ENCODE measurements at places on chromosomes 12 and 14.

DNA sequence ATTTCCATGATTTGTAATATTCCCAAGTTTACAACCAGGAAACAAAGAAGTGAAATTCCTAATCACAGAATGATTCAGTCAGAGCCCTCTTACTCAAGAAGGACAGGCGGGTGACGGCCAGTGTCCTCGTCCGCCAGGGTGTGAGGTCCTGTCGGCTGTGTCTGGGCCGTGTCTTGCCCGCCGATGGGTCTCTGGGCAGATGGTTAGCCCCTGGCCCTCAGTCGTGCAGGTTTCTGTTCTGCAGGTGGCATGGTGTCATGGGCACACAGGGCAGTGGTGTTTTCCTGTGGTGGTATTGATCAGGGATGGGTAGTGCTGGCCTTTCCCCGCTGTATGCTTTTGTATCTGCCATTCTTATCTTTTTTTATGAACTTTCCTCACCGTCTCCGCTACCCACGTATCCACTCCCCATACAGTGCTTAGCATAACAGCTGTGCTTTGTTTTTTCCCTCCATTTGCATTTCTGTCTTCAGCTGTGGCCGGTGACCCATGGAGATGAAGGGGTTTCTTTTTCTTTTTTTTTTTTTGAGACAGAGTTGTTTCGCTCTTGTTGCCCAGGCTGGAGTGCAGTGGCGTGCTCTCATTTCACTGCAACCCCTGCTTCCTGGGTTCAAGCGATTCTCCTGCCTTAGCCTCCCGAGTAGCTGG, 100.7 kb downstream of the TSPAN9 start:
- no peak for DNase-seq

DNA sequence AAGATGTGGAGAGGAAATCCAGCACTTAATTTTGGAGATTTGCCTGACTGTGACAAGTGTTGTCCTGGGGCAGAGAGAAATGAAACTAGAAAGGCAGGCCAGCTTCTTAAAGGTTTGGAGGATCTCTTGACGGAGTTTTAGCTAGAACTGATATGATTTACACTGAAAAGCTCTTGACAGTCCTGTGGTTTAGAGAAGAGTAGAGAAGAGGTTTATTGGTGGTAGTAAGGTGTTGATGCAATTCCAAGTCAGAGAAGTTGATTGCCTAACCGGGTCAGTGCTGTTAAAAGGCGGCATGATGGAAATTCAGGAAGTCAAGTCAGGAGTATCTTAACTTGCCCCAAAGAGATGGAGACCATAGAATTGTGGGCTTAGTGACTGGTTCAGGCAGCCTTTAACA, 89.0 kb upstream of the TRAF3 start:
- no peak for DNase-seq

DNA sequence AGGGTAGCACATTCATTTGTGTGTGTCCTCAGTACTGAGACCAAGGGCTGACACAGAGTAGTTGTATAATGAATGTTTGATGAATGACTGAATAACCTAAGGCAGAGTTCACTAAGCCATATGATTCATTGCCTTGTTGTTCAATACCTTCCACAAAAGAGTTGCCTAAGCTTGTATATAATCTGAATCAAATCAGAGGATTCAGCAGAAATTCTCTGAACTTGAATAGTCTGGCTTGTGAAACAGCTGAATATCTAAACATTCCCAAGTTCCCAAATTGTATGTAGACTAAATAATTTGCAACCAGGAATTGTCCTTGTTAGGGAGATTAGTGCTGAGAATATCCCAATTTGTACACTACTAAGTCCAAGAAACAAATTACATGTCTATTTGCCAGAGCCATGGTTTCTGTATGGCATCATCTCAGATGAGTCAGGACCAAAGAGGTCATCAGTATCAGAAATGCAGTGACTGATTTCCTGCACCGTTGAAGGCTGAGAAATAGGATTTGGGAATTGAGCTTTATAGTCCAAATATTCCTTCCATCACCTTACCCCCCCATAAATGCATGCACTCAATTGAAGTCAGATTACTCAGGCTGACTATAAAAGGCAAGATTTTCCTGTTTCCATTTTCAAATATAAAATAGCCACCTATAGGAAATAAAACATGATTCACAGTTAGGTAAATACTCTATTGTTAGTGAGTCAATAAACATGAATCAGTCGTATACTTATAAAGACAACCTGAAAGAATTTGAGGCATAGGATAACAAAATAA, 168.7 kb downstream of the PHLDA1 start:
- no peak for DNase-seq

DNA sequence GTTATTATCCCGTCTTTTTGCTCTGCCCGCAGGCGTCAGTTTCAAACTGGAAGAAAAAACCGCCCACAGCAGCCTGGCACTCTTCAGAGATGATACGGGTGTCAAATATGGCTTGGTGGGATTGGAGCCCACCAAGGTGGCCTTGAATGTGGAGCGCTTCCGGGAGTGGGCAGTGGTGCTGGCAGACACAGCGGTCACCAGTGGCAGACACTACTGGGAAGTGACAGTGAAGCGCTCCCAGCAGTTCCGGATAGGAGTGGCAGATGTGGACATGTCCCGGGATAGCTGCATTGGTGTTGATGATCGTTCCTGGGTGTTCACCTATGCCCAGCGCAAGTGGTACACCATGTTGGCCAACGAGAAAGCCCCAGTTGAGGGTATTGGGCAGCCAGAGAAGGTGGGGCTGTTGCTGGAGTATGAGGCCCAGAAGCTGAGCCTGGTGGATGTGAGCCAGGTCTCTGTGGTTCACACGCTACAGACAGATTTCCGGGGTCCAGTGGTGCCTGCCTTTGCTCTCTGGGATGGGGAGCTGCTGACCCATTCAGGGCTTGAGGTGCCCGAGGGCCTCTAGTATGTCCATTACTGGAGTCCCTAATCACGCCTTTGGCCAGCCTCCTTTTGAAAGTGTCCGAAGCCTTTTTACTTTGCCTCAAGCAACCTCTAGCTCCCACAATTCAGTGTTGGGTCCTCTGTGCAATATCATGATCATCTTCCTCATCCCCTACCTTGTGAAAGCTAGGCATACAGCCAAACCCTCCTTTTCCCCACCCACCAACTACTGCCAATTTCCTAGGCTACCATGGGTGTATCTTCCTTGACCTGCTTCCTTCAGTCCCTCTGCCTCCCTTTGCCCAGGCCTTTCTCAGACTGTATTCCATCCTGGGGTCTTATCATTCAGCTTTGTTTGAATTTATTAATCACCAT, 891 bp downstream of the SPRYD4 start:
- no peak for DNase-seq

DNA sequence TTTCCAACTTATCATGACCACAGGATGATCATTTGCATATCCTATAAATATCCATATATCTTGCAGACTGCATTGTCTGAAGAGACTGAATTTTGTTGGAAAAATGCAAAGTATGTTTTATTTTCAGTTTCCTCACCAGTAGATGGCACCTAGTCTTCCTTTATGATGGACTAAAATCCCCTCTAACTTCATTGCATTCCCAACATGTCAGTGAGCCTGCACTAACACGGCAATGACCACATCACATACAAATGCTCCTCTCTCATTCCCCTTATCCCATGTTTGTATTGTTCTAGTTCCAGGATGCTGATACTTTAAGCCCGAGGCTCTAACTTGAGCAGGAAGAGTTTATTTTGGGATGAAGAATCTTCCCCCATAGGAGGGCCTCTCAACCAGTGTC, 24.7 kb upstream of the MYBPC1 start:
- DNase-seq: no peak

GRCh38 chr12:70403826-70404225, 37.7 kb downstream of the KCNMB4 start:
- no peak for DNase-seq

DNA sequence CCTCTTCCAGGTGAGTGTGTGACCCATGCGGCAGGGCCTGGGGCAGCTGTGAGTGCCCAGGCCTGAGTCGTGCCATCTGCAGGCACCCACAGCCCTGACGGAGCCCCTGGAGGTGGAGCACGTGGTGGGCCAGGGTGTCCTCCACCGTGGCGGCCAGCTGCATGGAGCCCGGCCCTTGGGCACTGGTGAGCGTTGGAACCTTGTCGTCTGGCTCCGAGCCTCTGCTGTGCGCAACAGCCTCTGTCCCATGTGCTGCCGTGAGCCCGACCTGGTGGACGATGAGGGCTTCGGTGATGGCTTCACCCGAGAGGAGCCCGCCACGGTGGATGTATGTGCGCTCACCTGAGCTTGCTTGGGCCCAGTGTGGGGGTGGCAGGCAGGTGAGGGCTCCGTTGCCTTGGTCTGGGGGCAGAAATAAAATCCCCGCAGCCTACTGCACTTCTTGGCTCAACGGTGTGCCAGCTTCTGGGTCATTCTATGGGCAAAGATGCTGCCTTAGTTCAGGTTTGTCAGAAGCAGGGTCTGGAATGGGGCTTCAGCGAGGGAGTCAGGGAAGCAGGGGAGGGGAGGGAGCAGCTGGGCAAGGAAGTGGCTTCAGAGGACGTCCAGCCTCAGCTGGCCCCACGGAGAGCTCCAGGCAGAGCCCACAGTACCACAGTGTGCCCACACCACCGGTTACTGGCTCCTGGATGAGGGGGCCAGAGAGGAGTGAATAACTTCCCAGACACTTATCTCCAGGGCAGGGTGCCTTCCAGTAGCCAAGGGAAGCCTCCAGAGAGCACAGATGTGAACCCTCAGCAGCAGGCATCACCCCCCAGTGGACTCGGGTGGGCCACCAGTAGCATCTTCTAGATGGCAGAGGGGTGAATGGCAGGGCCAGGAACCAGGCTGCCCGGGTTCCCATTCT, 1.2 kb upstream of the ARL6IP4 start:
- DNase-seq: no peak

DNA sequence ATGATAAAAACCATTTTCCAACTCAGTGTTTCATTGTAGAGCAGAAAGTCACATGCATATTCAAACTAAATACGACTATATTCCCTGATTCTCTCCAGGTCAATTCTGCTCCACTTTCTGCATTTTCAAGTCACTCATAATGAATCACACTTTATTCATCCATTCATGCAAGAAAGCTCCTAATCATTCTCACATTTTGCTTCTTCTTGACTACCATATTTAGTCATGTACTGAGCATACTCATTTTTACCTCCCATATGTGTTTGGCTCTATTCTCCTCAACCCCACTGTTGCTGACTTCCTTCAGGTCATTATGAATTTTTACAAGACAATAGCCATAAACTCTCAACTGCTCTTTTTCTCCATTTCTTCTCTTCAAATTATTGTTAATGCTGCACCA, 43.4 kb upstream of the PIK3C2G start:
- no peak for DNase-seq

DNA sequence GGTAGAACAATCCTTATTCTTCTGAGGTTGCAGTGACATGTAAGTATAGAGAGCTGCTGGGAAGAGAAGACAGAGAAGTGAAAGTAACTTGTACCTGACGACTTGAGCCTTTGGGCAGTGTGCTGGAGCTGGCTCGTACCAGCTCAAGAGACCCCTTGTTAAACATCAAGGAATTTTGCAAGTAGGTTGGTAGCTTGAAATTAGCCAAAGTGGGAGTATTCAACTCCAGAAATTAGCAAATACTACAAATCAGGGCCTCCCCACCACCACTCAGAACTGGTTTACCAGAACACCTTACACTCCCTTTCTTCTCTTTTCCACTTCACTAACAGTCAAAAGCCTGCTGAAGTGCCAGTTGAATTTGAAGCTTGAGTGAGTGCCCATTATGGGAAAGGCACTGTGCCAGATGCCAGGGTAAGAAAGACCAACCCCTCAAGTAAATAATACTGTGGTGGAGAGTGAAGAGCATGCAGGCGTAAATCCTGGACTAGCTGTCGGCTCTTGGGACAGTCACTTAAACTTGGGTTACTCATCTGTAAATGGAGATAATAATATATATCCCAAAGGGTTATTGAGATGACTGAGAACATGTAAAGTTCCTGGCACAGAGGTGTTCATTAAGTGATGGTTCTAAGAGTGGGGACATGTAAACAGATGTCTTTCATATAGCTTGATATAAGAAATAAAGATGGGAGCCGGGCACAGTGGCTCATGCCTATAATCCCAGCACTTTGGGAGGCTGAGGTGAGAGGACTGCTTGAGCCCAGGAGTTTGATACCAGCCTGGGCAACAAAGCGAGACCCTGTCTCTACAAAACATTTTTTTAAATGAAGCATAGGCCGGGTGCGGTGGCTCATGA, 27.0 kb upstream of the EID3 start:
- DNase-seq: no peak

DNA sequence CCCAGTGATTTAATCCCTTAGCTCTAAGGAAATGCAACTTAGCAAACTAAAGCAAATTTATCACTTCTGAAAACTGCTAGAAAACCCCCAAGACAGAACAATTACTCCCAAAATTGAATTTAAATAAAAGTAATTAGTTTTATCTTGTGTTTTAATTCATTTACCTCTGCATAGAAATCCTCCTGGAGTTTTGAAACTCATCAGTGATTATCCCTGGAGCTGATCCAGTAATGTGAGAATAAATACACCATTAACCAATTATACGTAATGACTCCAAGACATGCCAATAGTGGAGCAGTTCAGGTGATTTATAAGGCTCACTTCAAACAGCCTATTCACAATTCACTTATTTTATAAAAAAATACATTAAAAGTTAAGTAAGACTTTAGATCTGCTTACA, 855.3 kb upstream of the FLRT2 start:
- DNase-seq: no peak

DNA sequence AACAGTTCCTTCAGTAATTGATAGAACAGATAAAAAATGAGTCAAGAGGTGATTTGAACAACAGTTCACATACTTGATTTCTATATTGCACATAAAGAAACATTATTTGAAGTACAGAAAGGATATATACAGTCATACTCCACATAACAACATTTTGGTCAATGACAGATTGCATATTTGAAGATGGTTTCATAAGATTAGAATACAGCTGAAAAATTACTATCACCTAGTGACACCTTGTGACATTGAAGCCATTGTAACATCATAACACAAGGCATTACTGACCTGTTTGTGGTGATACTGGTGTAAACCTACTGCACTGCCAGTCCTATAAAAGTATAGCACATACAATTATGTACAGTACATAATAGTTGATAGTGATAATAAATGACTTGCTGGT, 43.1 kb upstream of the ABCC9 start:
- no peak for DNase-seq

DNA sequence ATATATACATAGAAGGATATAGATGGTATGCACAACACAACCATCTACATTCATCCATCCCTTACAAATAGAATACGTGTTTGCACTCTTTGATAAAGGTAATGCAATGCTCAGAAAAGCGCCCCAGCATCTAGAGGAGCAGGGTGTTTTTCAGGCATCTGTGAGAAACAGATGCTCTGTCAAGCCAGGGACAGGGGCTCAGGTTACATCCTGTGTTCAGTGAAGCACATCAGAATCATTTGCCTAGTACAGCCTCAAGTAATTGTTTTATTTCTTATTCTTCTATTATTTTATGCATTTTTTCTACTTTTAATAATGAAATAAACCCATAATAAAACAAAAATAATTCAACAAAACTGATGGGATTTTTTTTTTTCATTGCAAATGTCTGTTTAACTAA, 50.5 kb upstream of the HIF1A start:
- DNase-seq: no peak

- no peak for DNase-seq
Observed at GRCh38 chr14:24483604-24484252, 24.3 kb downstream of the CMA1 start.

- DNase-seq: no peak
Observed at GRCh38 chr12:75766263-75767160, 255.1 kb upstream of the KRR1 start.

Measured in NCI-H2081 treated with DMSO at 0.1 percent for 48 hours (cell line).